ENCODE measurements at places on chromosomes 3 and 15.

DNA sequence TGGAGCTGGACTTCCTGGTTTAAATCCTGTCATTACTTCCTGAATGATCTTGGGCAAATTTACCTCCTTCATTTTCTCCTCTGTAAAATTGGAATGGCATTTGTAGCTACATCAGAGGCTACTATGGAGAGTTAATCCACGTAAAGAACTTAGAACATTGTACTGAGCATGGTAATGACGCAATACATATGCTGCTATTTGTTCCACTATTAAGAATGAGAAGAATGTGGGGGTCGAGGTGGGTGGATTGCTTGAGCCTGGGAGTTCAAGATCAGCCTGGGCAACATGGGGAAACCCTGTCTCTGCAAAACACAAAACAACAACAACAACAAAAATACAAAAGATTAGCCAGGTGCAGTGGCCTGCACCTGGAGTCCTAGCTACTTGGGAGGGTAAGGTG lies 250.6 kb downstream of the RYR3 start:
- DNase-seq, result no peak

DNA sequence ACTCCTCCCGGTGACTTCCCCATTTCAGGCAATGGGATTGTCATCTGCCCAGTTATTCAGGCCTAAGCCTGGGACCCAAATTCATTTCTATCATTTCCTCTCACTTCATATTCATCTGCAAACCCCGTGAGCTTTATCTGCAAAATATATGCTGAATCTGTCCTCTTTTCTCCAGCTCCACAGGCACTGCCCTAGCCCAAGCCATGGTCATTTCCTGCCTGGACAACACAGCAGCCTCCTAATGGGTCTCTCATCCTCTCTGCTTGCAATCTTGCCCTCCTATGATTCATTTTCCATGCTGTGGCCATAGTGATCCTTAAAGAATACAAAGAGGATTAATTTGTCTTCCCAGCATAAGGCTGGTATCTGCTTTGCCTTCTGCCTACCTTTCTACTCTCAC lies 6.1 kb downstream of the RBP2 start:
- DNase-seq, result no peak

- no peak for DNase-seq
Observed at GRCh38 chr3:66761093-66761780, 236.9 kb upstream of the KBTBD8 start.

DNA sequence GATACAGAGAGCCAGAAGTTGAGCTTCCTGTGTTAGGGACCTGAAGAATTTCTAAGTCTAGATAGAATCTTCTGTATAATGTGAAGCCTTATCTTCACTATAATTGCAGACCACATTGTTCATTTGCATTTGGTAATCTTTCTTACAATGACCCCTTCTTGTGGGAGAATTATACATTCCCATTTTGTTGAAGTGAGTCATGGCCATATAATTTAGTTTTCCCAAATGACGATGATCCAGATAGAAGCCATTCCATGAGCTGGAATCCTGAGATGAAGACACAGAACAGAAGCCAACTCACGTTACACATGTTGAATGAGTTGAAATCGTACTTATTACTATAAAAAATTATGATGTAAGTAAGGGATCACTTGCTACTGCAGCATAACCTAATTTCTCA lies 187.8 kb downstream of the TUSC7 start:
- no peak for DNase-seq

- DNase-seq, result no peak
Observed at GRCh38 chr3:63245726-63246241, 32.3 kb upstream of the SYNPR start.

- DNase-seq, result no peak
Observed at GRCh38 chr3:194328053-194328657, 23.0 kb downstream of the CPN2 start.

- no peak for DNase-seq
Observed at GRCh38 chr3:119783883-119784282, 2.0 kb downstream of the NR1I2 start.

GRCh38 chr3:65907232-65908130 lies 131.2 kb downstream of the MAGI1 start:
- DNase-seq, result no peak

- DNase-seq, result no peak
Observed at GRCh38 chr3:152811974-152812760, 22.8 kb upstream of the P2RY1 start.

- DNase-seq, result no peak
Observed at GRCh38 chr3:81651139-81651538, 110.3 kb downstream of the GBE1 start.

DNA sequence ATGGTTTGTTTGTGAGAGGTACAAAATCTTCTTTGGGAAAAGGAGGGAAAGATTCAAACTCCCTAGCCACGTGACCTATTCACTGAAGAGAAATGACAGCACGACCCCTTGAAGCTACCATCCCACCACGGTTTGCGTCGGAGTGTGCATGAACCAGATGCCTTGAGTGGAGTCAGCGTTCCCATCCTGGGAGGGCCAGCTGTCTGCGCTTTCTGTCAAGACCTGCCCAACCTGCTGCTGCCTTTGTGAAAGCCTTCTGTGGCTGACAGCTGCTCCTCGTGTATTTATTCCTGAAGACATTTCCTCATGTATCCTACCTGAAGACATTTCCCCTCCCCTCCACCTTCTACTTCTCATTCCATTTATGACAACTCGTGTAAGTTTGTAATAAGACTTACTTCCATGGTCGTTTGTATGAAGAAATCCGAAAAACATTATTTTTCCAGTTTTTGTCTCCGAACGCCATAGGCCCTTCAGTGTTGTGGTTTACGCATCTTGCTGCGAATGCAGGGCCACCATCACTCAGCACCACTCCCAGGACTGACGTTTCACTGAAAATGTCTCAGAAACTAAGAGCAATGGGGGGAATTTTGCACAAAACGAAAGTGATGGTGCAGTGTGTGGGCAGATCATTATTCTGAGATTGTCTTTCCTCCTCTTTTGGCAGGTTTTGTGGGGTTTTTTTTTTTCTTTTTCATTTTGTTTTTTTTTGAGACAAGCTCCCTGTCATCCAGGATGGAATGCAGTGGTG lies 18.9 kb downstream of the EBLN2 start:
- no peak for DNase-seq

DNA sequence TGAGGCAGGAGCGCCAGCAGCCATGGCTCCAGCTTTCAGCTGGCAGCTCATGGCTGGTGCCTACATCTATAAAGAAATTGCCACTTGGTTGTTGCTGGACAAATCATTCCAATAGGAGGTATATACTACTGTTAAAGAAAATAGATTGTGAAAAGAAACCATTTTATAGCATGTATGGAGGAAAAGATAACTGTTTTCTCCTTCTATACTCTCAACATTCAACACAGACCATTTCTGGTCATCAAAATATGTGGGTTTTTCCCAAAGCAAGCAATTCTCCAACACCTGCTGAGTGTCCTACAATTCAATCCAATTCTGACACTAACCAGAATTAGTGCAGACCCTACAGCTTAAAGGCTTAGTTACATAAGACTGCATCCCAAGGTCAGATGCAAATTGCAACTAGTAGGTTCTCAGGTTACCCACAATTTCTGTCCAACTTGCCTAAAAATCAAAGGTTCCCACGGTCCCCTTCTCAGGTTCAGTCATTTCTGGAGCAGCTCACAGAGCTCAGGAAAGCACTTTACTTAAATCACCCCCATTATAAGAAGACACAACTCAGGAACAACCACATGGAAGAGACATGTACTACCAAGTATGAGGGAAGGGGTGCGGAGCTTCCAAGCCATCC lies 42.4 kb upstream of the STRIT1 start:
- DNase-seq, result no peak

GRCh38 chr3:171311784-171312183 lies 148.4 kb downstream of the TNIK start:
- no peak for DNase-seq

DNA sequence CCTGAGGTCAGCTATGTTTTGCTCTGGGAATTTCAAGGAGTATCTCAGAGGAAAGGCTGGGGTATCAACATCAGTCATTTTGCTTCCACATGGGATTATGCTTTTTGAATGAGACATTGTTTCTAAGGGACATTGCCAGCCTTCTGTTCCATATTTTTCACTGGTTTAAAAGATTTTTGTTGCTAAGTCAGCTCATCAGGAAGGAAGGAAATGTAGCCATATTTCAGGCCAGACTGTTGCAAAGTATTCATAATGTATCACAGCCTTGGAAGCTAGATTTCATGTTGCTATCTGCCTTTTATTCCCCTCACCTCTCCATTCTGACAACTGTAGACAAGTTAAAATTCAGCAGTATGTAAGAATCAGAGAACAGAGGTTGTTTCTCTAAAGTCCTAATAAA lies 61.0 kb upstream of the CHRM5 start:
- DNase-seq, result no peak

All from renal cortex interstitium (tissue), 15 donors.